ENCODE measurements at places on chromosomes 2 and 18.

- no peak for ATAC-seq
Measured at GRCh38 chr18:34097312-34097711, 127.4 kb downstream of the NOL4 start.

DNA sequence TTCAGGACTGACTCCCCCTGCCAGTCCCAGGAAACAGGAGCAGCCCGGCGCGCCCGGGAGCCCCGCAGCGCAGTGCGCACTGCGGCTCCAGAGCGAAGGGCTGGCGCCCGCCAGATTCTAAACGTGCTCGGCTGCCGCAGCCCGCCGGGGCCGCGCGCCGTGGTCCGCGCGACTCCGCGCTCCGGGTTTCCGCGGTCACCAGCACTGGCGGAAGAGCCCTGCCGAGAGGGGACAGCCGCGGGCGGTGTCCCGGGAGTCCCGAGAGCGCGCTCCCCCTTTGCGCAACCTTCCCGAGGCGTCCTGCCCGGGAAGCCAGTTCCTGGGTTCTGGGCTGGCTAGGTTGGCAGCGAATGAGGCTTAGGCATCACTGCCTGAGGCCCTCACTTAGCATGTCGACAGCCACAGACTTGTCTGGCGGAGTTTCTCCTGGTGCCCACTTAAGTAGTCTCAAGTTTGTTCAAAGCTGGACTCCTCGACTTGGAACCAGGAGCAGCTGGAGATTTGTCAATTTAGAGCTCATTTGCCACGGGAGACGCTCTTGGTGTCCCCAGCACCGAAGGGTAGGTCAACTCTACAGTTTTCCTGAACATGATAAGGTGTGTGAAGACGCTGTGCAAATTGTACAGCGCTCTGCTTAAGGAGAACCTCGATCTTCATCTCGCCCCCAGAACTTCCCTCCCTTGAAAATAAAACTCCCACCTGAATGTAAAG, 1.5 kb upstream of the VSNL1 start:
- ATAC-seq: peak; percentile 76

DNA sequence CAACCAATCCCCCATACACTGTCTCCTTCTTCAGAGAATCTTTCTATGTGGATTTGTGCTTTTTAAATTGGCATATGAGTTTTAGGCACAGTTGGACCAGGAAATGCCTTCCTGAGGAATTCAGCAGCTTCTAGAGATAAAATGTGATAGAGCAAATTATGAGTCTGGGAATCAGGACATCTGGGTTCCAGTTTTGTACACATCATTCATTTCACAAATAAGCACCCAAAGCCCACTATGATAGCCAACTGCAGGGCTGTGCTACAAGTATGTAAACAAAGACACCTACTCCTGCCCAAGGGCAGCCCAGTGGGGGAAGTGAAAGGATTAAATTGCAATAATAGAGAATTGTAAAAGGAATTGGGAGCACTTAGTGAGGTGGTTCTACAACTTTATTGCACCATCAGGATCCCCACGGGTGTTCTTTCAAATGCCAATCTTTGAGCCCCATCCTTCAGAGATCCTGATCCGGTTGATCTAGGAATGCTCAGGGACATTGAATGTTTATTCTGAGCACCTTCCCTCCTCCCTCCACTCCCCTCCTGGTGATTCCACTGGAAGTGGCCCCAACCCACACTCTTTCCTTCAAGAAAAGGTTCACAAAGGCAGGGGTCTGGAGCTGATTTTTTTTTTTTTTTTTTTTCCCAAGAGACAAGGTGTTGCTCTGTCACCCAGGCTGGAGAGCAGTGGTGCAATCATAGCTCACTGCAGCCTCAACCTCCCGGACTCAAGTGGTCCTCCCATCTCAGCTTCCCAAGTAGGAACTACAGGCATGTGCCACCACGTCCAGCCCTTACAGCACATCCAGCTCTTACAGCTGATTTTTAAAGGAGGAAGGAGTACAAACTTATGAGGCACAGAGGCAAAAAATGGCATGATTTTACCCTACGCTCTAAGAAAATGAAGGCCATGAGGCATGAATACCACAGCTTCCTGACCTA, 11.1 kb upstream of the KCMF1 start:
- ATAC-seq: peak; percentile 27

GRCh38 chr18:21300908-21301200, 58.8 kb downstream of the GREB1L start:
- no peak for ATAC-seq

DNA sequence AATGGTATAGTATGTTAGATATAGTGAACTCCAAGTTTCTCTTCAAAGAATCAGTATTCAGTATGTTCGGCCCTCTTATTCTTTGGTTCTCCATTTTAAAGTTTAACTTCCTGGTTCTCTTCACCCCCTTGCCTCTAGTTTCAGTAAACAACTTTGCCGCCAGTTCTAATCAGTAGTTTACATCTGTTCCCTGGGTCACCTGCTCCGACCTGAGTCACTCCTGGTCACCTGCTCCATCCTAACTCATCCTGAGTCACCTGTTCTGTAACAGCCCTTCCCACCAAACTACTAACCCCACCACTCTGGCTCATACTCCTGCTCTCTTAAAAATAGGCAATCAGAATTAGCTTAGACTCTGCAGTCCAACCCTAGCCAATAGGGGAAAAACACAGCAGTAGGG, 23.7 kb upstream of the TEX51 start:
- ATAC-seq: no peak

DNA sequence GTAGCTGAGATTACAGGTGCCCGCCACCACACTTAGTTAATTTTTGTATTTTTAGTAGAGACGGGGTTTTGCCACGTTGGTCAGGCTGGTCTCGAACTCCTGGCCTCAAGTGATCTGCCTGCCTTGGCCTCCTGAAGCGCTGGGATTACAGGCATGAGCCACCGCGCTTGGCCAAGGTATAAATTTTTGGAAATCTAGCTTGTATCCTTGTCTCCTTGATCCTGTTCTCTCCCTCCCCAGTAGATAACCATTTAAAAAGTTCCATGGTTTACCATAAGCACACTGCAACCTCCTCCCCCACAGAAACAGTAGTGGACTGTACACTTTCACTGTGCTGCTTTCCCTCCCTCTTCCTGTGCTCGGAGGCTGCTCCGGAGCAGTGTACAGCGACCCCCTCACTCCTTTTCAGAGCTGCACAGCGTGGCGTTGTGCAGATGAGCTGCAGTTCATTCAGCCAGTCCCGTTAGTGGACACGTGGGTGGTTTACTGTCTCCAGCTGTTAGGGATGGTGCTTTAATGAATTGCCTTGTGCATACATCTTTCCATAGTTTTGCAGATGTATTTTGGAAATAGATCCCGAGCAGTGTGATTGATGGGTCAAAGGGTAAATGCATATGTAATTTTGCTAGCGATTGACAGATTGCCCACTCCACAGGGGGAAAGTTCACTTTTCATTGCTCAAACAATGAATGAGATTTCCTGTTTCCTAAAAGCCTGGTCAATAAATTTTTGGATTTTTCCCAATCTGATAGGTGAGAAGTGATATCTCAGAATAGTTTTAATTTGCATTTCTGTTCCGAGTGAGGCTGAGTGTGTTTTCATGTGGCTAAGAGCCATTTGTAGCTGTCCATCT, 14.8 kb downstream of the ASB1 start:
- ATAC-seq: no peak
